ENCODE measurements at places on chromosomes 7 and 10. TPM values are rescaled to one million over a fixed set of nuclear protein-coding genes. Genes with fewer than 3 reads are reported as not detected.

- DNase-seq: no peak
These were observed 34.7 kb upstream of the SHH start for GRCh38 chr7:155846936-155847335.

DNA sequence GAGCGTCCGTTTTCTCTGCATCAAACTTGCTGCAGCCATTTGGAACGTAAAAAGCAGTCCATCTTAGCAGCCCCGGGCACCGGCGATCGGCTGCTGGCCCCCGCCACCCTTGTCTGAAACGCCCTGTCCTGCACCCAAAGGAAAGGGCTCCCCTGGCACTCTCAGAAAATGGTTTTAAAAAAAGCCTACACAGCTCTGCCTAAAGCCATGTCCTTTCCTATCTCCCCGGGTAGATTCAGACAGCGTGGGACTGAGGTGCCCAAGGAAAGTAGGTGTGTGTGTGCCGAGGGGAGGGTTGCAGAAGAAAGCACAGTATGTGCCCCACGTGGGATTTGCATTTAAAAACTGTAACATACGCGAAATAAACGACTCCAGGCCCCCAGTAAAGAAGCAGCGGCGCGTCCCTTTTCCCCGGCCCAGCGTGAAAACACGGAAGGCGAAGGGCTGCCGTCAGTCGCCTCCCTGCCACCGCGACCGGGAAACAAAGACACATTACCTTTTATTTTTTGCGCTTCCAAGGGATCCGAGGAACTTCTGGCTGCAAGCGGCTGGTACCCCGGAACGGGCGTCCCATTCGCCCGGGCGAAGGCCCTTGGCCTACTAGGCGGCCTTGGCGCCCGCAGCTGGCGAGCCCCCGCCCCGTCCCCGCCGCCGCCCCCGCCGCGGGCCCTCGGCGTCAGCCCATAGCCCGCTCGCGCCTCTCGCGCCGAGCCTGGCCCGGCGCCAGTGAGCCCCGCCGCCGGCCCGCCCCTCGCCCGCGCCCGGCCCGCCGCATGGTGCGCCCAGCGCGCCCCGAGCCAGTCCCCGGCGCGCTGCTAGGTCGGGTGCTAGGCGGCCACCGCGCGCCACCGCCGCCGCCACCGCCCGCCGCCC, 304.6 kb downstream of the PRPF18 start:
- peak; percentile 58 for DNase-seq

DNA sequence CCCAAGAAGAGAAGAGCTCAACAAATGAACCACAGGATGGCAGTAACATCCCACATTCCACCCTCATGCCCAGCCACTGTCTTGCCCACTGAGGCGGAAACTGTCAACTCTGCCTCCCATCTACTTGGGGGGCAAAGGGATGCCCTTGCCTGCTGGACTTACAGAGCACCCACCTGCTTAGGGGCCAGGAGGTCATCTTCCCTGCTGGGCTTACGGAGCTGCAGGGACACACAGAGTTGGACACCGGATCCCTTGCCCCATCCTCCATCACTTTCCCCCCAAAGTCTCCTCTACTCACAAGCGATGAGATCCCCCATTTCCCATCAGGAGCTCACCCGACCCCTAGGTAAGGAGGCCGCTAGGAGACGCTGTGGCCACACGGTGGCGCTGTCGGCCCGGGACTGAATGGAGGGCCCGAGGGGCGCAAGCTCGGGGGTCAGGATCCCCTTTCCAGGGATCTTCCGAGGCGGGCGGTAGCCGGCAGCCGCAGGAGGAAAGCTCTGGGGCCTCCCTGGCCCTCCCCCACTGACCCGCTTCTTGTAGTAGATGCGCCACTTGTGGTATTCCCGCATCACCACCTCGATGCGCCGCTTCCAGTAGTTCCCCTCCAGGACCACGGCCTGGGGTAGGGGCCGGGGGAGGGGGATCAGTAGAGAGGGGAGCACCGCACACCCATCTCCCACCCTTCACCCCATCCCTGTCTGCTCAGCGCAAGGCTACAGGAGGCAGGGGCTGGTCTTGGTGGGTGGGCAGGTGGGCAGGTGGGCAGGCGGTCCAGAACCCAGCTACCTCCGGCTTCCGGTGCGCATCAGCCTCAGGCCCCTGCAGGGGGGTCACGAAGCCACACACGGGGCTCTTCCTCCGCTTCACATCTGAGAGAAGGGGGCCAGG, 17.3 kb downstream of the MLXIPL start:
- DNase-seq: peak; percentile 44

GRCh38 chr10:93816123-93816747, 58.5 kb downstream of the LGI1 start:
- DNase-seq: peak; percentile 57

GRCh38 chr7:3327099-3327498, 26.0 kb downstream of the SDK1 start:
- no peak for DNase-seq

- no peak for DNase-seq
These were observed 218.8 kb downstream of the ZWINT start for GRCh38 chr10:56142092-56142728.

- no peak for DNase-seq
These were observed 25.8 kb upstream of the PIP4K2A start for GRCh38 chr10:22740180-22740579.

DNA sequence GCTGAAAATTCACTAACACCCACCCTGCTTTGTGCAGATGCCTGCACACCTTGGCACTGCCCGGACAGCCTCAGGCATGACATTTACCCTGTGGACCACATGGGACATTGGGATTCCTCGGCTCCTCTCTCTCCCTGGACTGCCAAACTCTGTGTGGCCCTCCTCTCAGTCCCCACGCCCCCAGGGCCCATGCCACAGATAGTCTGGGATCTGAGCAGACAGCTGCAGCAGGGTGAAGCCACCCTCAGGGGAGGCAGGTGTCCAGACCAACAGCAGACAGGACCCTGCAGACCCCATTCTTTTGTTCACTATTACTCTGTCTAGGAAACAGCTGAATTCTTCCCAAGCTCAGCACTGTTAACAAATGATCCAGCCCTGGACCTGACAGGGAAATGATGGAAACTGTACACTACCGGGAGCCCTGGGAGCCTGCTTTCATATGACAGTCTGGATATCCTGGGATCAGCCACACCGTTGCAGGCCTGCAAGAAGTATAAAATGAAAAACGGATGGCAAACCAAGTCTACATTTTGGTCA, 83.4 kb downstream of the VOPP1 start:
- DNase-seq: no peak

DNA sequence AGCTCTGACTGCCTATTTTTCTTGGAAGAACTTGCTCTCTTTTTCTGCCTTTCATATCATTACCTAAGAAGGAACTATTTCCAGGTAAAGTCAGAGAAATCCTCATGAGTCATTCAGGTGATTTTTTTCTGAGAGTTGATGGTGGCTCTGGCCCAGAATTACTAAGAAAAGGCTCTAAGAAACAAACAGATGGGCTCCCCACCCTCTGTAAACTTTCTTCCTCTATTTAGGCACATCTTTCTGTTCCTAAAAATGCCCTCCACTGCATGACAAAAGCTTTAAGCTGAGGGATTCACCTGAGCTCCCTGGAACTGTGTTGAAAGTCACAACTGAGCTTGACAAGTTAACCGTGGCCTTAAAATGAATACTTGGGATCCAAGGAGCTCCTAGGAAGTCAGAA, 1.6 kb downstream of the OLAH start:
- no peak for DNase-seq

- no peak for DNase-seq
These were observed 1.9 kb downstream of the NRCAM start for GRCh38 chr7:108454317-108454673.

GRCh38 chr10:12849319-12850181, 152.0 kb downstream of the CCDC3 start:
- peak; percentile 40 for DNase-seq

DNA sequence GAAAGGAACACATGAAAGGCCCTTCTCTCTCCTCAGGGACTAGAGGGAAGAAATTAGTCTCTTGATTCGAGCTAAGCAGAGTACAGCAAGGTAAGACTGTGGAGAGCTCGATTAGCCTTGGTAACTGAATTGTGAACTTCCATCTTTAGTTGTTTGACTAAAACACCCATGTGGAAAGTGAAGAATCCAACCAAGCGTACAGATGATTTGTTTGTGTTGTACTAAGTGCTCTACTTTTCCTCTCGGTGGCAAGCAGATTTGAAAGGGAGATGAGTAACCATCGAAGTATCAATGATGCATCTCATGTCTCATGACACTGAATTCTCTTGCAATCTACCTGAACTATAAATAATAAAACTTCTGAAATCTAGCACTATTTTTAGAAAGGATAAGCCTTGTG, 80.7 kb downstream of the FZD1 start:
- DNase-seq: no peak

DNA sequence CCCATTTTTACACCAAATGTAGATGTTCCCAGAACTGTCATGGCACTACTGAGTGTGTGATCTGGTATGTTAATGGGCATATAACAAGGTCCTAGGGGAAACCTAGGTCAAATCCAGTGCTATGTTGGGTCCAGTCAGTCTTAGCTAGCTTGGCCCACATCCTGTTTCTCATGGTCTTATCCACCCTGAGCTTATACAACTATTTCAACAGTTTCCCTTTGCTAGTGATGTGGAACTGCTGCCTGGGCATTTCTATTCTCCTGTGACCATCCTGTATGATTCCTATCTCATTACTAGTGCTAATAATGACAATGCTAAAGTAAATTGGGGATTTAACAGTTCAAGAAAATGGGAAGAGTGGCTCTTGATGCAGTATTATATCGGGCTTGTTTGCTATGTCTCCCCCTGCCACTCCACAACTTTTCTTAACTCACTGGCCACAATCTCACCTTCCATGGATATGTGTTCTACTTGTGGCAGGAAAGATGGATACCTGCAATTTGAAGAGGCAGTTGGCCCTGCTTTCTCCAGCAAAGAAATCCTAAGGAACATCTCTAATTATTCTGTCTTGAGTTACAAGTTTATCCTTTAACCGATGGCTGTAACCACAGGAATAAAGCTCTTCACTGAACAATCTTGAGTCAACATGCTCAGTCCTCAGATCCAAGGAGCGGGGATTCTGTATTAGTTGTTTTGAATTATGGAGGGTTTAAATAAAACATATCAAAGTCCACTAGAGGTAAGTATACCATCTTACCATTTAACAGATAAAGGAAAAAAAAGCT, 707.8 kb downstream of the XPNPEP1 start:
- no peak for DNase-seq

GRCh38 chr7:25952261-25953057, 199.5 kb upstream of the NFE2L3 start:
- DNase-seq: no peak

- DNase-seq: no peak
These were observed 58.2 kb upstream of the ICA1 start for GRCh38 chr7:8320174-8320573.

GRCh38 chr10:68492118-68492517, 20.3 kb upstream of the DNA2 start:
- DNase-seq: no peak

DNA sequence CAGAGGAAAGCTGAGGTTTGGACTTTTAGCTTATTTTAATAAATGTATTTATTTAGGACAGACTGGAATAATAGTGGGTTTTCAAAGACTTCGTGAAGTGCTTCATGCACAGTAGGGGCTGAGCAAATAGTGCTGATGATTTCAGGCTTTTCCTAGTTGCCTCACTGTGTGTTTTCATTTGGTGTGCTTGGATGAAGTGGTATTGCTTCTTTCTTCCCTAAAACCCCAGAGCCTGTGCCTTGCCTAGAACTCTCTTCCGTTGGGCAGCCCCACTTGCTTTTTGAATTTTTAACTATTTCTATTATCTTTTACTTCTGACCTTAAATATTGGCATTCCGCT, 49.6 kb downstream of the ARID5B start:
- DNase-seq: no peak

DNA sequence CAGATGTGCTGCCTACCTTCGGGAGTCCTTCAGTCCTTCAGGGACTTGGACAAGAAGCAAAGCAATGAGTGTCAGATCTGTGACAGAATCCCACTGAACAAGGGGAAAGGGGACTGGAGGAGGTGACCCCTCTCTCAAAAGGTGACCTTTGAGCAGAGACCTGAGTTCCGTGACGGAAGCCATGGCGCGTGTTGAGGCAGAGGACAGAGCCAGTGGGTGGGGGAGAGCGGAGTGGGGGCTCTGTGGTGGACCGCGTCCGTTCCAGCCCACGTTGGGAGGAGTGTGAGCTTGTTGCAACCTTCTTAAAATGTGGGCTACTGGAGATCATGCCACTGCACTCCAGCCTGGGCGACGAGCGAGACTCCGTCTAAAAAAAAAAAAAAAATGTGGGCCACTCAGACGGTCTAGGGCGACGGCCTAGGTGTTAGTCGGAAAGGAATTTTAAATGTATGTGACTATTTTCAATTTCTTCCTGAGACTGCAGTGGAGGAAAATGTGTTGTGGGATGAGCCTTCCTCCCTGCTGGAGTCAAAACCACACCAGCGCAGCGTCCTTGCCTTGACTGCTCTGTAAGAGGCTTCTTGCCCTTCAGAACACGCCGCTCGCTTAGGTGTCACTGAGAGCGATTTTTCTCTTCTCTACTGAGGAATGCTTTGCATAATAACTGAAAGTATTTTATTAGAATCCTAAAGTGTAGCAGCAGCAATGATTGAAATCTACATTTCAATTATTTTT, 272.7 kb downstream of the CELF2 start:
- no peak for DNase-seq

DNA sequence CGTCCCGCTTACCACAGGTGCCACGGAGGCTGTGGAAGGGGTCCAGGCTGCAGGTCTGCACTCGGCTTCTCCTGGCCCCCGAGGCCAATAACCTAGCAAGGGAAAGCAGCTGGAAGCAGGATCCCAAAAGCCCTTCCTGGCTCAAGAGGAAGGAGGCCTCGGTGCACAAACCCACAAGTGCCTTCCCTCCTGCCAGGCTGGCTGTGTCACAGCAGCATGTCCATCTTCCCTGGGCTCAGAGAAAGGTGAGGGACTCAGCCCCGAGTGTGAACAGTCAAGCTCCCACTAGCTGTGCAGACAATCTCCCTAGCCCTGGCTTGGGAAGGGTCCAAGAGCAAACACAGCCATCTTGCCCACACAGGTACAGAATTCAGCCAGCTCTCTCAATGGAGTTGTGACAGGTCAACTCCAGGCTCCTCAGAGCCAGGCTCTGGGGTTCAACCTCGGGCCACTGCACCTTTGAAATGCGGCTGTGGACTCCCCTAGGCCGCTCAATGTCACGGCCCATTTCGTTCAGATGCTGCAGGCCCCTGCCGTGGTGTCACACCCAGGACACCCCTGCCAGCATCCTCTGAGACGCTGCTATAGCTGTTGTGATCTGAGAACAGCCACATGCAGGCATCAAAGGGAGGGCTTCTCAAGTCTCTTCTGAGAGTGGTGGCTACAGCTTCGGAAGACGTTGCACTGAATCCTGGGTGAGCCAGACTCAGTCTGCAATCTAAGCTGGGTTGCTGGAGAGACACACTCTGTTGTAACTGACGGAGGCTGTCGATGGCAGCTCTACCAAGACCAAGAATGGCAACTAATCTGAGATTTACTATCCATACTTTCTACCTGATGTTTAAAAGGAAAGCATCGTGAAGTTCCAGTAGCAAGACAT, 137.9 kb downstream of the DIP2C start:
- DNase-seq: no peak

TSPAN33 gene
- 8.2 TPM for polyA plus RNA-seq

C10orf71 gene
- polyA plus RNA-seq: not detected

RTKN2 gene
- 3.7 TPM for polyA plus RNA-seq

DCLRE1A gene
- 4.6 TPM for polyA plus RNA-seq

GNG11 gene
- 39.0 TPM for polyA plus RNA-seq

MLXIPL gene
- 3.4 TPM for polyA plus RNA-seq

CTAGE15 gene
- 0.04 TPM for polyA plus RNA-seq

FBXL13 gene
- polyA plus RNA-seq: 1.4 TPM

POU6F2 gene
- 0.08 TPM for polyA plus RNA-seq

TRIM4 gene
- 14.0 TPM for polyA plus RNA-seq

ECHDC3 gene
- 14.2 TPM for polyA plus RNA-seq

NOD1 gene
- 21.0 TPM for polyA plus RNA-seq

CH25H gene
- polyA plus RNA-seq: 3.0 TPM

LLCFC1 gene
- 0.22 TPM for polyA plus RNA-seq

All from lung (tissue), 17 donors.